ENCODE measurements at places on chromosomes 3 and 15. TPM values are rescaled to one million over a fixed set of nuclear protein-coding genes. Genes with fewer than 3 reads are reported as not detected.

Gene ECE2
- not detected for total RNA-seq

Gene IL17RD
- total RNA-seq = 2.9 TPM

Gene NLGN1
- total RNA-seq = 4.4 TPM

Gene MAP6D1
- total RNA-seq = 13.4 TPM

Gene MEIS2
- 18.5 TPM for total RNA-seq

Gene SORD
- 80.7 TPM for total RNA-seq

Gene IQCF5
- not detected for total RNA-seq

Gene GPR160
- 1.5 TPM for total RNA-seq

Gene C2CD4A
- 0.10 TPM for total RNA-seq

Gene FGD5
- total RNA-seq = 3.8 TPM

Gene TMEM207
- not detected for total RNA-seq

Gene CSPG4
- total RNA-seq = 28.7 TPM

Gene SIAH2
- 78.5 TPM for total RNA-seq

Gene EFL1
- total RNA-seq = 19.6 TPM

Gene TEX9
- total RNA-seq = 6.0 TPM

Gene CYP8B1
- total RNA-seq = not detected

Gene SMAD6
- total RNA-seq = 9.1 TPM

Gene ARNT2
- 3.7 TPM for total RNA-seq

Gene GYG1
- total RNA-seq = 7.6 TPM

Gene PCOLCE2
- total RNA-seq = 13.6 TPM

Gene DCLK3
- 0.38 TPM for total RNA-seq

Gene MITF
- 15.3 TPM for total RNA-seq

Gene SKOR1
- 1.2 TPM for total RNA-seq

Gene CTXN2
- total RNA-seq = not detected

Gene C2CD4B
- total RNA-seq = 3.2 TPM

Gene SLC7A14
- total RNA-seq = not detected

Gene ERICH6
- total RNA-seq = not detected

Measured in lower leg skin (tissue), 4 donors.